ENCODE measurements at places on chromosomes 5 and 9. TPM values are rescaled to one million over a fixed set of nuclear protein-coding genes. Genes with fewer than 3 reads are reported as not detected.
A peak's percentile ranks its signal among the peaks of the same experiment; 100 is the strongest.

HMCN2 gene
- 0.14 TPM for total RNA-seq

NOXA1 gene
- 0.84 TPM for total RNA-seq

- peak; percentile 35 for DNase-seq
Measured at GRCh38 chr5:111641533-111642233, 115.3 kb downstream of the NREP start.

DNA sequence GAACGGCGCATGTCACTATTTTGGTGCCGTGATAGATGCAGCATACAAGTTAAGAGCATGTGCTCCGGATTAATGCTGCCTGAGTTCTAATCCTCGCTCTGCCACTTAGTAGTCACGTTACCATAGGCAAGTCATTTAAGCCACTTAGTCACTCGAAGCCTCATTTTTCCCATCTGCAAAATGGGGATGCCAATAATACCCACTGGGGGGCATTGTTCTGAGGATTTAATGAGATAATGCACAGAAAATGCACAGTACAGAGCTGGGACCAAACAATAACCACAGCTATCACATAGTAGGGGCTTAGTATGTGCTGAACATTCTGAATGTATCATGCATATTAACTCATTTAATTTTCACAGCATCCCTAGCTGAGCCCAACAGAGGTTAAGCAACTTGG lies 9.1 kb downstream of the NIPAL4 start:
- DNase-seq = no peak

- DNase-seq = no peak
Measured at GRCh38 chr5:40486437-40487275, 193.1 kb upstream of the PTGER4 start.

DNA sequence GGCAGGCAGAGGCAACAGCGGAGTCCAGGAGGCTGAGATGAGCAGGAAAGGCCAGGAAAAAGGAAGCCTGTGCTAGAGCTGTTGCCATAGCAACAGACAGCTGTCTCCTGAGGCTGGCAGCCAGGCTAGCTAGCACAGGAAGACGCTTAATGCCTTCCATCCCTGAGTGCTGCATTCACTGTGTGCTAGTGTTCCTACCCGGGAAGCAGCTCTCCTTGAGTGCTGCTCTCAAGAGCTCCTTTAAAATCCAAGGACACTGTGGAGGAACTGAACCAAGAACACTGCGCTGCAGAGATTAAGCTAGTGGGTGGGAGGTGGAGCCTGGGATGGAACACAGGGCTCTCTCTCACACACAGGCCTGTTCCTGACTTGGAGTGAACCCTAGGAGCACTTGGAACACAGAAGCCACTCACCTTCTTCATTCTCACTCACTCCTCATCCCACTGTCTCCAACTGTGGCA lies 53.5 kb upstream of the IL7R start:
- peak; percentile 10 for DNase-seq

GRCh38 chr5:10863763-10864383 lies 102.8 kb upstream of the DAP start:
- DNase-seq = no peak

DDX4 gene
- total RNA-seq = not detected

DNA sequence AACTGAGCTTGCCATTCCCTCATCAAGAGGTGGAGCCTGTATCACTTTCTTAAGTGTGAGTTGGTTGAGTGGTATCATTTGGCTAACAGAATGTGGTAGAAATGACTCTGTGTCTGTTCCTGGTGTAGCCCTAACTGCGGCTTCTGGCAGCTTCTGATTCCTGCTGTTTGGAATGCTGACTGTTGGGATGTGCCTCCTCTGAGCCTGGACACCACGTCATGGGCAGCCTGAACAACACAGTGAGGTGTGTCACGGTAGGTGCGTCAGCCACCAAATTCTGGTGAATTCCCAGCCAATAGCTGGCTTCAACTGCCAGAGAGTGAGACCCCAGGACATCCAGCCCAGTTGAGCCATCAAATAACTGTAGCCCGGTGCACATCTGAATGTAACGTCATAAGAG lies 6.1 kb upstream of the C9orf152 start:
- DNase-seq = no peak

SMIM32 gene
- total RNA-seq = not detected

FCN2 gene
- not detected for total RNA-seq

ACTBL2 gene
- total RNA-seq = 1.5 TPM

GRCh38 chr5:36150676-36151433 lies 832 bp downstream of the LMBRD2 start:
- DNase-seq = no peak

DNA sequence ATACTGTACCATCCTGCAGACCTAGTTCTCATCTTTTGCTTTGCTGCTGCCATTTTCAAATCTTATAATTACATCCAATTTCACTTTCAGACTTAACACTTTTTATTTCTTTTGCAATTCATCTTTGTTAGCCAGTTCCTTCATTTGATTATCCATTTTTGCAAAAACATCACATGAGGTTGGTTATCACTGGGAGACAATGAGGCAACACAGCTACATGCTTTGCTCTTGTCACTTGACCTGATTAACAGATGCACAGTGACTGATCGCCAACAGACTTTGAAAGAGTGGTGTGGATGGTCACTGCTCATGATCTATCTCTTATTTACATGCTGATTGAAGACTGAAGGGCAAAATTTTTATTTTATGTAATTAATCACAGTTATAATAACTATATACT lies 17.0 kb upstream of the RNF20 start:
- DNase-seq = no peak

DNA sequence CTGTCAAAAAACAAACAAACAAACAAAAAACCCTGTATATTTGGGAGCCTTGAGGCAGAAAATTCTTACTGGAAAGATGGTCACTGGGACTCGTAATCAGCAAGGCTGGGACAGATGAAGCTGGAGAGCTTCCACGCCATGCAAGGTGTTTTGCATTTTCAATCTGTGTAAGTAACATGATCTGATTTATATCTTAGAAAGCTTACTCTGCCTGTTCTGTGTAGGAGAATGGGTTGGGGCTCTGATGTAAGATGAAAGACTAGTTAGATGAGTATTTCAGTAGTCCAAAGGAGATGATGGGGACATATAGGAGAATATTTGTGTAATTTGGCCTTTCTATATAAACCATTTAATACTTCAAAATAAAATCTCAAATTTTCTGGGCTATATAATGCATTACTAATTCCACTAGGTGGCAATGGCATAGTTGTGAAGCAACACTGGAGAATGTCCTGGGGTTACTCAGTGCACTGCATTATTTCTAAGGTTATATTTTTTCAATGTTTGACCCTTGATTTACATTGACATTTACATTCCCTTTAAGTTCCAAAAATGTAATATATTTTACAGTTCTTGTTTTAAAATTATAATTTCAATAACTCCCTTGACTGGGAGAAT lies 21.9 kb upstream of the FSD1L start:
- DNase-seq = no peak

PPIC gene
- total RNA-seq = 26.8 TPM

DNA sequence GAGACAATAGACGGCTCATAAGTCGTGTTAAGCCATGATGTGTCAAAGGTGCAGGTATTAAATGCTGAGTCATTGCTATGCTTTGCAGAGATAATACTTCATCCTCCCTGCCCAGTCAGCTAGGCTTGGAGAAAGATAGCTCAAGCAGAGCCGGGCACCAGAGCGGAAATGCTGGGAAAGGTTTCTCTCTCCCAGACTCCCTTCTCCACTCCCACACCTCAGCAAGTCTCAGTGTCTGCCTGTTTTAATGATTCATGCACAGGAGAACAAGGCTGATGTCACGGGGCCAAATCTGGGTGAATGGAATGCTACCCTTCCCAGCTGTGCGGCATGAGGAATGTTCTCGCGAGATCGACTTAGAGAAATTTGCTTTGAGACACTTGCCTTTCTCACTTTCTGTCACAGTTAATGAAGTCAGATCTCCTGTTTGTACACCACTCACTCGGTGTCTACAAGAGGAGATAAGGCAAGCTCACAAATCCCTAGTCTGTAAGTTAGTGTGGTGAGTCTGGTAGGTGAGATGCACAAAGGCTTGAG lies 204.4 kb downstream of the EFNA5 start:
- peak; percentile 99 for DNase-seq

FREM1 gene
- 0.75 TPM for total RNA-seq

MTX3 gene
- 16.8 TPM for total RNA-seq

AK8 gene
- 1.6 TPM for total RNA-seq

LHX2 gene
- not detected for total RNA-seq

IL7R gene
- total RNA-seq = 4.0 TPM

DNA sequence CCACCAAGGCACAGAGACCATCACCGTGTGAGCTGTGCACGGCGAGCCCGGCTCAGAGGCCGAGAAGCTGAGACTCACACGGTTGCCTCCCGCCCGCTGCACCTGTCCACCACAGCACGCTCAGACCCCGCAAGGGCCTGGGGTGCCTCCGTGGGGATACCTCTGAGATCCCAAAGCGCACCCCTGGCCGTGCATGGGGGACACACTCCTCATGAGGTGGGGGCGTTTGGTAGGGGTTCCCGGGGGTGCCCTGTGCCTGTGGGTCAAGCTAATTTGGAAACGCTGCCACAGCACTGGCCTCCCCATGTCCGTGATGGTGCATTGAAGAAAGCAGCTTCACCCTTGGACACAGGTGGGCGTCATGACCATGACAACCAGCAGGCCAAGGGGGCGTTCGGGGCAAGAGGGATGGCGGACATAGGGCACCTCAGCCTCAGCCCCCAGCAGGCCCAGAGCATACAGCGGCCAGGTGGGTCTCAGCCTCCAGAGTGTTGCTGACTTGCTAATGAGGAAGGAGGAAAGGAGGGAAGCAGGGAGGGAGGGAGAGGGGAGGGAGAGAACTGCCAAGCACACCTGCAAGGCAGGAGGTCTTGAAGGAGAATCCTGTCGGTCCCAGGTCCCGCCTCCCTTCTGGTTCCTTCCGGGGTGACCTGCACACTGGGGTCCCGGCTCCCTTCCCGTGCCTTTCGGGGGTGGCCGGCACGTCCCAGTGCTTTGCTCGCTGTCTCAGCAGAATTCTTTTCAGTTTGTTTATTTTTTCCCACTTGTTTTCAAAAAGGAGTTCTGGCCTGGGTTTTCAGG lies 34.7 kb downstream of the GLT6D1 start:
- no peak for DNase-seq

IFNA21 gene
- total RNA-seq = not detected

DNA sequence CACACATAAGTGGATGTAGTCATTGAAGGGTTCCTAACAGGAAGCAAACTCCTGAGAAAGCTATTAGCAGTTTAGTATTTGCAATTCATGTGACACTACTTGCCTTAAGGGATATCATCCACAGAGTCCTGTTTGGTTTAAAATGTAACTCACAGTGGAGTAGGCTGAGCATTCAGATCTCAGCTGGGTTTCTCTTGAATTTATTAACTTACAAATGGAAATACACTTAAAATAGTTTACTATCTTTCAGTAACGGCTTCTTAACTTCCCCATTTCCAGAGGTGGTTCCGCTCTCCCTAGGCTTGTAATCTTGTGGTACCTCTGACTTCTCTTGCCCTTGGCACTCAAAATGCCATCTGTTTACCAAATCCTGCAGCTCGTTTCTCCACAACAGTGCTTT lies 660.7 kb upstream of the ADAMTS16 start:
- DNase-seq = no peak

GRCh38 chr9:116990592-116990991 lies 303.5 kb downstream of the TRIM32 start:
- peak; percentile 7 for DNase-seq

- no peak for DNase-seq
Measured at GRCh38 chr5:146066968-146067367, 38.4 kb downstream of the PLAC8L1 start.

DNA sequence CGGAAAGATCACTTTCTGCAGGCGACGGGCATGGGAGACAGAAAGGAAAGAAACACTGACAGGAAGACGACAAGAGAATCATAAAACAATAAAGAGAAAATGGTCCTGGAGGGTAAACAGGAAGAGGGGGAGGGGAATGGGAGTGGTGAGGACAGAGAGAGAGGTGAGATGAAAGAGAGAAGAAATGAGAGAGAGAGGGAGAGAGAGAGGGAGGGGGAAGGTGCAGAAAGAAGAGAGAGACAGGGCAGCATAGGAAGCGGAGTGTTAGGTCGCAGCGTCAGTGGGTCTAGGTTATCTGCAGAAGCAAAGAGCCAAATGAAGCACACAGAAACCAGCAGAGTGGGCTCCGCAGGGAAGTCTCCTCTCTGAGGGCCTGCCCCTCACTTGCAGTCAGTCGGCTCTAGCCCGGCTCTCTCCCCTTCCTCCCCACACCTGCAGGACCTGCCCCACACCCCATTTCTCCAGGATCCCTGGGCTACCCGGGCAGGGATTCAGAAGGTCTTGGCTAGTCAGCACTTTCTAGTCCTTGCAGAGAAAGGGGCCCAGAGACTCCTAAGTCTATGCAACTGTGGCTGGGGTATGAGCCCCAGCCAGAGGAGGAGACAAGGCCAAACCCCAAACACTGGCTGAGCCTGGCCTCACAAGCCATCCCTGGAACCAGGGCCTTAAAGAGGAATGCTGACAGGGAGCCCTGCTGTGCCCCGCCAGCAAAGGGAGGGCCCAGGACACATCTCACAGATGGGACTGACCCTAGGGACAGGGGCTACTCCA lies 29.7 kb upstream of the MEIKIN start:
- no peak for DNase-seq

DNA sequence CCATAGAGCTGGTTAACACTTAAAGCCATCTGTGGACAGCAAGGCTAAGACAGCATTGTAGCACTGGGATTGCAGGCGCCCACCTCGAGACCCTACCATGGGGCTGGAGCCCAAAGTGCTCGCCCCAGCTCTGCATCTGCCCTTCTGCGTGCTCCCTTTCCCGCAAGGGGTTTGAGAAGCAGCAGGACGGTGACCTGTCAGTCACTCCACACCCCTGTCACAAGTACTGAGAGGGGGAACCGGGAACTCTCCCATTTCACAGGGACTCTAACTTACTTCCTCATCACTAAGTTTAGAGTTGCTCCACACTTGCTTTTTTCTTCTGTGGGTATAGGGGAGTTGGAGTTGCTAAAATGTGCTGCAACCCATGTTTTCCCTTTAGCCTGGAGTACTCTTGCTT lies 273.2 kb downstream of the SMARCA2 start:
- DNase-seq = no peak

DNA sequence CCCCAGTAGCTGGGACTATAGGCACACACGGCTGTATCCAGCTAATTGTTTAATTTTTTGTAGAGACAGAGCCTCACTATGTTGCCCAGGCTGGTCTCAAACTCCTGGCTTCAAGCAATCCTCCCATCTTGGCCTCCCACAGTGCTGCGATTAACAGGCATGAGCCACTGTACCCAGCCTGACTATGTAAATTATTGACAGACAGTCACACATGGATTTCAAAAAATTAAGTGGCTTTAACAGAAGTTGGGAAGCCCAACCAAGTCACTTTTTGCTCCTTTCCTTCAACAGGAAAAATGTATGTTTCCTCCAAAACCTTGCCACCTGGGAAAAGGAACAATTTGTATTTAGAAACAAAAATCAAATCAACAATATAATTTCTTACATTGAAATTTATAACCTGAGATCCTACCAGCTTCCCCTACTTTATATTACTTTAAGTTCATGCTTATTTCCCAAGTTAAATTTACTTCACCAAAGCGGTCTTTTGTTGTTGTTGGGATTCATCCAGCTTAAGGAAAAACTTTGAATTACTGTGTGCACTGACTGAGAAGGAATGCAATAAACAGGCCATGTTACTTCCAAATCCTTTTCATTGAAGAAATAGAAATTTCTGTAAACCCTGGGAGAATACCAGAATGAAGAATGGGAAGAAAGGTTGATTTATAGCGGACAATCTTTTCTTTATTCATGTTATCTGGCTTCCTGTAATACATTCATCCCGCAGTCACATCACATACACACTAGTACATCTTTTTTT lies 8.6 kb downstream of the PCA3 start:
- DNase-seq = peak; percentile 38
